ENCODE measurements at places on chromosomes 7 and 10. TPM values are rescaled to one million over a fixed set of nuclear protein-coding genes. Genes with fewer than 3 reads are reported as not detected.

The ADAM22 gene
- total RNA-seq = 3.7 TPM

The DOCK4 gene
- 12.7 TPM for total RNA-seq

- no peak for DNase-seq
These were observed 256.9 kb downstream of the STK31 start for GRCh38 chr7:23966941-23967340.

- no peak for DNase-seq
These were observed 15.3 kb upstream of the ASB4 start for GRCh38 chr7:95470452-95470851.

- no peak for DNase-seq
These were observed 72.9 kb downstream of the FAS start for GRCh38 chr10:89063465-89063864.

- DNase-seq = no peak
These were observed 29.5 kb downstream of the CTNNA3 start for GRCh38 chr10:67666416-67667034.

DNA sequence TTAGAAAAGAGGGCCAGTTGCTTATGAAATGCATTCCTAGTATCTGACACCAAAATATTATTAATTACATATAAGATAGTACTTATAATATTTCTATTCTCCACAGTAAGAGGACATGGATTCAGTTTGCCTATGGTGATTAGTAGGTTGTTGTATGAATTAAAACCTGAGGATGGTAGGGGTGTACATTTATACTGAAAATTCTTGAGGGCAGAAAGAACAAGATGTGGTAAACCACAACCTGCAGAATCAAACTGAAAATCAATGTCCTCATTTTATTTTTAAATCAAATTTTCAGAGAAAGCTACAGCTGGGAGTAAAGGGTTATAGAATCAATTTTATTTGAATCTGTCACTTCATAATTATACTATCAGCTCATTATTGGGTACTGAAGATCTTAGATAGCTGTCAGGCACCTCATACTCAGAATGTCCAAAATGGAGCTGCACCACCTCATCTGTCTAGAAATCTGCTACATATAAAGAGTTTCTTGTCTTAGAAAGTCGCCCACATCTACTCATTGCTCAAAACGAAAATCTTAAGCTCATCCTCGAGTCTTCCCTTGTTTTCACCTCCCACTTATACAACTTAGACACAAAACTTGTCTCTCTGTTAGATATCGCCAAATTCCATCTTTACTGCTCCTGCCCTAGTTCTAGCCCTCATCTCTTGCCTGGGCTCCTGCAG lies 65.4 kb downstream of the MYO3A start:
- no peak for DNase-seq

All from mucosa of descending colon (tissue), 3 donors.